ENCODE measurements at places on chromosomes 12 and 14. TPM values are rescaled to one million over a fixed set of nuclear protein-coding genes. Genes with fewer than 3 reads are reported as not detected.

DNA sequence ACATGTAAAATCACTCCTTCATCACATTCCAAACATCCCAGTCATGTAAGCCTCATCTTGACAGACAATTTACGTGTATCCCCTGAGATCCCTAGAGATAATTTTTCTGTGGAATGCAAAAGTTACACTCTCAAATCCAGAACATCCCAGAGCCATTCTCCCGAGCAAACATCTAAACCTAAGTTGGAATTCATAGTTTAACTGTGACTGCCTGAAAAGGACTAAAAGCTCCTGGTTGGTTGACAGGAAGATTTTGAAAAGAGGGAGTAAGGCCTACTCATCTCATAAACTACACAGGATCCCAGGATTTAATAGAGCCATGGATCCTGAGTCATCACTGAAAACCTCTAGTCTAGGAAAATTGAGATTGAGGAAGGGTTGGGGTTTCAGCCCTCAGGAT is 123.6 kb downstream of the SCN8A start:
- no peak for DNase-seq

DNA sequence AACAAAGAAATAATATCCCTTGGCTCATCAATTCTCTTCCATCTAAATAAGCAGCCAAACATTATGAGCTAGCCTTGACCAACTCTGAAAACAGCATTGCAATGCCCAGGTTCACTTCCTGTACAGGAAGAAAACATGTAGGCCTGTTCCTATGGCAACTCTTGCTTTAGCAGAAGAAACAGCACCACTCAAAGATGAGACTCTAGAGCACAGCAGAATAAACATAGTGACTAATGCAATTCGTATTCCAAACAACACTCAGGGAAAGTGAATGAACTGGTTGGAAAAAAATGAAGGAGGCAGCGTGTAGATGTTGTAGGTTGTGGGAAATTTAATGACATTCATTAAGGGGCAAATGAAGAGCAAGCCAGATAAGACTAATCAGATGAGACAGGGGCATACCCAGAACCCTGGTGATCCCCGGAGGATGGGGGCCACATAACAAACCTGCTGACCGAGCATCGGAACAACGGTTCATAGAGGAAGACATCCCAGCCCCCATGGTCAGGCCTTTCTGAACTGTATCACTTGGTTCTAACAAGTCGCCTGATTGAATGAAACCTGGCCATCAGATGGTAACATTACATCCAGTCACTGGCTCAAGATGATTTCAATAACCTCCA is 9.0 kb downstream of the ARHGDIB start:
- peak; percentile 77 for DNase-seq

DNA sequence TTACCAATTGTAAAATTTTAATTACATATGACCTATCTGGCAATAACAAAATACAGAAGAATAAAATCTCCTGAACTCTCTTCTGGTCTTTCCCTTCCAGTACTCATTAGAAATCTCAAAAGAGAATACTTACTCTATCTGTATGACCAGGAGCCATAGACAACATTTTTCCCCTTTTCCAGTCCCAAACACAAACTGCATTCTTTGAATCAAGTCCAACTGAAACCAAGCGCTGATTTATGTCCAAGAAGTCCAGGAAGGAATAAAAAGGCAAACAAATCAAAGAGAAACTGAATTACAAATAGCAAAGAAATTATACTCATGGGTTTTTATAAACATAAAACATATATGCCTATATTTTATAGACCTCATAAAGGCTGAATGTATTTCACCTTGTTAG is 46.7 kb downstream of the EML5 start:
- no peak for DNase-seq

DNA sequence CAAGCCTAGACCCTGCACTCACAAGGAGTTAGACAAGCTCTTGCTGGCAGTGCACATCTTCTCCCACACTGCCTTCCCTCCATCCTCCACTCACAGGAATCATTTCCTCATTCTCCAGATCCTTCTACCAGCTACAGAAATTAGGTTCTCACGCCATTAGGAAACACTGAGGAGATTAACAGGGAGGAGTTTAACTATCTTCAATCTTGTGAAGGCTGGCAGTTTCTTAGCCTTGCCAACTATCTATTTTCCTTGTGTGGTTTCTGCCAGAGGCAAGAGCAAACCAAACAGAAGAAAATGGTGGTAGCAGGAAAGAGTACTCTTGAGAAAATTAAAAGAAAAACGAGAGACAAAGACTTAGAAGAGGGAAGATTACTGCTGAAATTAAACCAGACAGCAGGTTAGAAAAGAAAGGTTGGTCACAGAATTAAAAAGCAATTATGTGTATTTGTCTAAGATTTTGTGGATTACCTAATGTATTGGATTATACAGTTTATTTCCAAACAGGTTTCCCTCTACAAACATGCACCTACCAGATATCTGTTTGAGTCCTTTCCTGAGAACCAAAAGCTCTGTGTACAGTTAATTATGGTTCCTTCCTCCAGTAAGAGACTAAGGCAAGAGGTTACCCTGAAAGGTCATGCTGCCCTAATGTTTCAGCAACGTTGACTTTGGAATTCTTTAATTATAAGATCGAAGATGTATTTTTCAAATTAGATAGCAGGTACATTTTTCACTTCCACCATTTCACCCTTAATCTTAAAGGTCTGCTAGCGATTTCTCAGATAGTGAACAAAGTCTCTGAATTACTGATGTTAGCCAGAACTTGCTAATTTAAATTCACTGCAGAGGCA is 5.0 kb downstream of the RERG start:
- no peak for DNase-seq

GRCh38 chr14:80211153-80212022 is at the start of gene DIO2:
Gene DIO2, minus strand, starts transcription at chr14:80211504. Its CDS starts 32 bp downstream, at chr14:80211472.
- DNase-seq, result no peak

- no peak for DNase-seq
Measured at GRCh38 chr12:124759841-124760503, 103.7 kb downstream of the SCARB1 start.

GRCh38 chr12:115013236-115013981 is 329.4 kb upstream of the TBX3 start:
- DNase-seq, result no peak

DNA sequence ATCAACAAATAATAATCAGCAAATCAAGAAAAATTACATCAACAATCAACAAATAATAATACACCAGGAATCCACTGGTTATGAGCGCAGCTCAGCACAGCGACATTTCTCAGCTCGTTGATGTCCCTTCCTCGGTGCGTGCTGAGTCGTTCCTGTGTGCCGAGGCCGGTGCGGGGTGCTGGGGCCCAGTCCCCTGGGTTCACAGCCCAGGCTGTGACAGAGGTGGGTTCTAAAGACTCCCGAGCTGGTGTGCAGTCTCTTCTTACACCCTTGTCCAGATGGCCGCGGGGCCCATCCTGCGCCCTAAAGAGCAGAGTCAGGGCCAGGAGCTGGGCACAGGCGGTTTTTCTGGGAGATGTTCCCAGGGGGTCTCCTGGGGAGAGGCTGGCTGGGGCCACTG is 26.9 kb upstream of the TRAF3 start:
- no peak for DNase-seq

DNA sequence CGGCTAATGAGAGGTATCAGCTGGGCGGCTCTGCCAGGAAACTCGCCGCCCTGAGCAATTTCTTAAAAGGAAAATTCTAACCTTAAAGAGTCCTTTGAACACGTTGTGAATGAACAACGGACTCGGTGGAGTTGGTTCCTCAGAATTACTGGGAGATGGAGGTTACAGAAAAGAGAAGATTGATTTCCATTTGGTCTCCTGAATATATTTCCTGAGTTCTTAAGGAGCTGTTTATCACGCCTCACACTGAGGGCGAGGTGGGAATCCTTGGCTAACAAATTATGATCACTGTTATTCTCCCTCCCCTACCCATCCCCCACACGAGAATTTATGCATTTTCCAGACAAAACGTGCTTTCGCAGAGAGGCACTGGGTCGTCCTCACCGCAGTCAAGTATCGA is 194.5 kb upstream of the C14orf180 start:
- no peak for DNase-seq

- no peak for DNase-seq
Measured at GRCh38 chr12:50282721-50283228, 545 bp downstream of the LIMA1 start.

DNA sequence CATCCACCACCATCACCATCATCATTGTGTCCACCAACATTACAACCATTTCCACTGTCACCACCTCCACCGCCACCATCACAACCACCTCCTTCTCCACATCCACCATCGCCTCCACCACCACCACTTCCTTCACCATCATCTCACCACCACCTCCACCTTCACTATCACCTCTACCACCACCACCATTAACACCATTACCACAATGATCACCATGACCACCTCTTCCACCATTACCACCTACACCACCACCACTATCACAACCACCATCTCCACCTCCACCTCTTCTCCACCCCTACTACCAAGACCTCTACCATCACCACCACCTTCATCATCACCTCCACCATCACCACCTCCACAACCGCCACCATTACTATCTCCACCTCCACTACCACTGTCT is 16.4 kb downstream of the ISCU start:
- no peak for DNase-seq

DNA sequence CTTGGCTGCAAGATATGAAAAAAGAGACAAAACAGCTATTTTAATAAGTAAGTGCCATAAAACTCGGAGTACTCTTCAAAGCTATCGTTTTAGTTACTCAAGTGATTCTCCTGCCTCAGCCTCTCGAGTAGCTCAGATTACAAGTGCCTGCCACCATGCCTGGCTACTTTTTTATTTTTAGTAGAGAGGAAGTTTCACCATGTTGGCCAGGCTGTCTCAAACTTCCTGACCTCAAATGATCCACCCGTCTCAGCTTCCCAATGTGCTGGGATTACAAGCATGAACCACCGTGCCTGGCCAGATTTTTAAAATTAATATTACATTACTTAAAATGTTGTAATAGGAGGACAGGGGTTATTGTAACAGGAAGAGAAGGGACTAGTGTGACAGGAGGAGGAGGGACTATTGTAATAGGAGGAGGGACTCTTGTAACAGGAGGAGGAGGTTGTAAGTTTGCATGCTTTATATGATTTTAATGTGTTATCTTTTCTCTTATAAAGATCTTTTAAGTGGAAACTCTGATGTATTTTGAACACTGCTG is 61.3 kb downstream of the KITLG start:
- DNase-seq, result no peak

- DNase-seq, result no peak
Measured at GRCh38 chr14:65432361-65432948, 19.9 kb downstream of the FUT8 start.

LRFN5 gene
- polyA plus RNA-seq, result 0.14 TPM

KCNC2 gene
- 0.02 TPM for polyA plus RNA-seq

HOXC10 gene
- 0.14 TPM for polyA plus RNA-seq

DHRS2 gene
- 2.1 TPM for polyA plus RNA-seq
